Lung (tissue), 17 donors: ENCODE measurements at places on chromosomes 2 and 18. TPM values are rescaled to one million over a fixed set of nuclear protein-coding genes. Genes with fewer than 3 reads are reported as not detected.

GRCh38 chr2:240972636-240973521 lies 25.5 kb upstream of the SNED1 start:
- H3K4me3 ChIP-seq = no peak overlapping the region
- no peaks in the 10 kb centered on the region for H3K4me1 ChIP-seq
- no peaks in the 10 kb centered on the region for H3K36me3 ChIP-seq
- no peak overlapping the region for H3K27ac ChIP-seq
- no peaks in the 10 kb centered on the region for H3K27me3 ChIP-seq

- DNase-seq = no peak
- no peaks in the 10 kb centered on the region for H3K27me3 ChIP-seq
- H3K4me1 ChIP-seq = peaks cover 3% of the 10 kb centered on the region
- H3K27ac ChIP-seq = no peak overlapping the region
- H3K4me3 ChIP-seq = no peak overlapping the region
These were observed 173.3 kb upstream of the PIEZO2 start for GRCh38 chr18:11322716-11323115.

GRCh38 chr2:88071365-88071764 lies 3.7 kb downstream of the SMYD1 start:
- H3K27ac ChIP-seq = peak overlapping the region; percentile 66
- DNase-seq = no peak
- H3K36me3 ChIP-seq = no peaks in the 10 kb centered on the region
- no peaks in the 10 kb centered on the region for H3K4me1 ChIP-seq

- no peak overlapping the region for H3K4me3 ChIP-seq
- H3K36me3 ChIP-seq = no peaks in the 10 kb centered on the region
- no peak overlapping the region for H3K27ac ChIP-seq
- no peaks in the 10 kb centered on the region for H3K4me1 ChIP-seq
- DNase-seq = peak; percentile 57
These were observed 20.0 kb upstream of the RESP18 start for GRCh38 chr2:219352448-219353023.

- H3K27ac ChIP-seq = peak overlapping the region; percentile 63
- DNase-seq = no peak
- no peaks in the 10 kb centered on the region for H3K27me3 ChIP-seq
- no peaks in the 10 kb centered on the region for H3K36me3 ChIP-seq
These were observed 64.5 kb upstream of the HDAC4 start for GRCh38 chr2:239465017-239466001.

- DNase-seq = no peak
- H3K27me3 ChIP-seq = no peaks in the 10 kb centered on the region
- H3K27ac ChIP-seq = no peak overlapping the region
- no peaks in the 10 kb centered on the region for H3K36me3 ChIP-seq
- H3K4me1 ChIP-seq = no peaks in the 10 kb centered on the region
These were observed 6.5 kb upstream of the IL1R2 start for GRCh38 chr2:101985101-101985792.

- no peaks in the 10 kb centered on the region for H3K36me3 ChIP-seq
- H3K27me3 ChIP-seq = no peaks in the 10 kb centered on the region
- H3K4me3 ChIP-seq = no peak overlapping the region
- no peak for DNase-seq
- no peaks in the 10 kb centered on the region for H3K4me1 ChIP-seq
These were observed 1113.3 kb downstream of the TSN start for GRCh38 chr2:122868646-122869275.

DNA sequence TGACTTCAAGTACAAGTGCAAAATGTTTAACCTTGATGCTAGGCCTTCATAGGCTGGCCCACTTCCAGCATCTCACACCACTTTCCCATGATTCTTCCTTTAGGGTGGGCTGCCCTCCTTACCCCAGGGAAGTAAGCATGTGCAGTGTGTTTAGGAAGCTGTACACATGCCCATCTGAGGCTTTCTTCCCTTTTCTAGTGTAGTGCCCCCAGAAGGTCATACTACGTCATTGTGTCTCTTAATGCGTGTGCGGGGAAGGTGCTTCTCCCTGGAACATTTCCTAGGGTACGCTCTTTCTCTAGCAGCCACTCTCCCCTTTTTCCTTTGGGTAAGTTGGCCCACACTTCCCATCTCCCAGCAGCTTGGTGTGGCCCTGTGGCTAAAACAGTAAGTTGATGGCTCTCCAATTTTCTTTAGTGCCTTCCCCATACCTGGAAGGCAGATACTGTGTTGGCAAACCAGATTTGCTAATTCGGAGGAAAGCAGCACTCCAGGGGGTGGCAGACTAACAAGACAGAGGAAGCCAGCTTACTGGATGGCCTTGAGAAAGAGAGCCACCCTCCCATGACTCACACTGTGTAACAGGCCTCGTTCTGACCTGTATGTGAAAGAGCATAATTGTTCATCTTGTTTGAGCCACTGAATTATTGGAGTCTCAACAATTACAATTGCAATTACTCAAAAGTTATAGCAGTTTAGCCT lies 1.1 kb upstream of the SULT6B1 start:
- H3K36me3 ChIP-seq = no peaks in the 10 kb centered on the region
- DNase-seq = no peak
- peak overlapping the region; percentile 13 for H3K27ac ChIP-seq

DNA sequence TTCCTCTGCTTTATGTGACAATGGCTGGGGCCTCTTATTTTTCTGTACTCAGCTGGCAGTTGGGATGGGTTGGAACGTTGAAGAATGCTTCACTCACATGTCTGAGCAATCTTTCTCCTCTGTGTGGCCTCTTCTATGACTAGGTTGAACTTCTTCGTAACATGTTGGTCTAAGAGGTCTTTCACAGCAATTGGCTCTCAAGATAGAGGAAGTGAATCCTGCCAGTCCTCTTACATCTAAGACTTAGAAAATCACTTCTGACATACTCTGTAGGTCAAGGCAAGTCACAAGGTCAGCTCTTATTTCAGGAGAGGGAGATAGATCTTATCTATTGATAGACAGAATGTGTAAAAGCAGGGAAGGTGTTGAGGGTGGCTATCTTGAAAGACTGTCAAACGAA lies 174.1 kb downstream of the NYAP2 start:
- no peaks in the 10 kb centered on the region for H3K27me3 ChIP-seq
- H3K36me3 ChIP-seq = no peaks in the 10 kb centered on the region
- H3K4me1 ChIP-seq = no peaks in the 10 kb centered on the region
- DNase-seq = no peak

GRCh38 chr18:61651880-61652268 lies 240.9 kb downstream of the RNF152 start:
- no peaks in the 10 kb centered on the region for H3K27me3 ChIP-seq
- no peak overlapping the region for H3K27ac ChIP-seq
- H3K4me1 ChIP-seq = no peaks in the 10 kb centered on the region
- no peak overlapping the region for H3K4me3 ChIP-seq
- H3K36me3 ChIP-seq = no peaks in the 10 kb centered on the region
- no peak for DNase-seq

DNA sequence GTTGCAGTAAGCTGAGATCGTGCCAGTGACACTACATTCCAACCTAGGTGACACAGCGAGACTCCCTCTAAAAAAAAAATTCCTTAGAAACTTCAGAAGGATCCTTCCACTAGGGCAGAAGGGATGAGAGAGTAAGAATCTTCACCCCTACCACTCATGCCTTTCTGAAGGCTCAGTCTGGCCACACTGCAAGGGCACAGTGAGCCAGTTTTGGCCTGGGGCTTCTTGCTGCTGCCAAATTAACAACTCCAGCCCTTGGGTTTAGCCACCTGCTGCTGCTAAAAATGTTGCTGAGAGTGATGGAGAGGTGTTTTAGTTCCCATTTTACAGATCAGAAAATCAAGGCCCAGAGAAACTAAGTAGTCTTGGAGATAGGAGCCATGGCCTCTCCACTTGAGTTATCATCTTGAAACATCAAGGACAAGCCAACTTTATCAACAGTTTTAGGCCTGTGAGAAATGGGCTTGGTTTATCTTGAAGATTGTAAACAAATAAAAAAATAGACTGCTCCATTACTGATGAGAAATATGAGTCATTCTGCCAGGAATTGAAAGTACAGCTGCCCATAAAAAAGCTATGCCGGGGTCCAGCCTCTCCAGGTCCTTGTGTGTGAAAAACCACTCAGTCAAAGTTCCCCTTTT lies 31.9 kb upstream of the CASP8 start:
- no peak for DNase-seq
- peak overlapping the region; percentile 60 for H3K27ac ChIP-seq
- H3K36me3 ChIP-seq = no peaks in the 10 kb centered on the region
- H3K4me3 ChIP-seq = no peak overlapping the region
- H3K27me3 ChIP-seq = no peaks in the 10 kb centered on the region

GRCh38 chr2:221693365-221693764 lies 121.3 kb upstream of the EPHA4 start:
- H3K4me1 ChIP-seq = no peaks in the 10 kb centered on the region
- DNase-seq = no peak
- no peak overlapping the region for H3K4me3 ChIP-seq
- no peak overlapping the region for H3K27ac ChIP-seq

DNA sequence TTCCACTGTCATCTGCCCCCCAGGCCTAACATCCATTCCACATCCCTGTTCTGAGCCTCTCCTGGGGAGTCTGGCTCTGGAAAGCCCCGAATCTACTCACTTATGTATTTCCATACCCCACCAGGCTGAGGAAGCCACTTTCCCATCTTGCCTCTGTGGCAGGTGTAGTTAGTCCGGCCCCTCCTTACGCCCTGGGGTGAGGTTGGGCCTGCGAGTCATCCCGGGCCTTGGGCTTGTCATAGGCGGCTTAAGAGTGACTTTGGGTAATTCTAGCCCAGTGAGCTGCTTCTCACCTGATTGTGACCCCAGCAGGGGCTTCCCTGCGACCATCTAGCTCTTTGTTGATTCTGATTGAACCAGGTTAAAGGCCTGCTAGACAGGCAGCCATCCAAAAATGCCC lies 21.1 kb downstream of the PCARE start:
- H3K27me3 ChIP-seq = no peaks in the 10 kb centered on the region
- H3K4me3 ChIP-seq = no peak overlapping the region
- no peaks in the 10 kb centered on the region for H3K36me3 ChIP-seq
- H3K4me1 ChIP-seq = no peaks in the 10 kb centered on the region

DNA sequence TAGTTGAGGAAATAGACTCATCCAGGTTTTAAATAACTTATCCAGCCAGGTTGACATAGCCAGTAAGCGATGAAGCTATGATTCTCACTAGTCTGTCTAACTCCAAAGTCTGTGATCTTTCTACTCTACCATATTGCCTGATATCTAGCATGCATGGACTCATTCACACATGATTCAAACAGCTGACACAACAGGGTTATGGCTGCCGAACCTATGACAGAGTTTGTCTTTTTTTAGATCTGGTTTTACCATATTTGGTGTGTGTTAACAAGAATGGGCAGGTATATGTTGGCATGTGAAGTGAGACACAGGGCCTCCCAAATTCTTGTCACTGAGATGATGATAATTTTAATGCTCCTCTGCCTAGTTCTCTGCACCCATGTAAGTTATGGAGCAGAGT lies 210.6 kb downstream of the BABAM2 start:
- H3K27me3 ChIP-seq = no peaks in the 10 kb centered on the region
- H3K4me1 ChIP-seq = no peaks in the 10 kb centered on the region
- DNase-seq = no peak

DNA sequence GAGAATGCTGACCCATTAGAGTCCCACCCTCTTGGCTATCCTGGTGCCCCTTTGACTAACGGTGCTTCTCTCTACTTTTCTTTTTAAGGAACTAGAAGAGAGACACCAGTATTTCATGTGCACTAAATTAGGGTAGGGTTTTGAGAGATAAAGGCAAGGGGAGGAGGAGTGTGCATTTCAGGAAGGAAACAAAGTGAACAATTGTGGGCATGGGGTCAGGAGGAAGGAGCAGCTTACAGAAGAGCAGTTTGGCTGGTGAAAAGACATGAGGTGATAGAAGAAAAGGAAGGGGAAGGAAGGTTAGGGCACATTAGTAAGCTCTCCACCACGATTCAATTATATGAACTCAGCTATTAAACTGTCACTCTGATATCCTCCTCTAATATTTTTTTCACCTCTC lies 105.8 kb upstream of the CTAGE1 start:
- no peak for DNase-seq
- no peak overlapping the region for H3K4me3 ChIP-seq
- H3K27me3 ChIP-seq = no peaks in the 10 kb centered on the region
- H3K36me3 ChIP-seq = no peaks in the 10 kb centered on the region
- H3K27ac ChIP-seq = no peak overlapping the region
- H3K4me1 ChIP-seq = no peaks in the 10 kb centered on the region

DNA sequence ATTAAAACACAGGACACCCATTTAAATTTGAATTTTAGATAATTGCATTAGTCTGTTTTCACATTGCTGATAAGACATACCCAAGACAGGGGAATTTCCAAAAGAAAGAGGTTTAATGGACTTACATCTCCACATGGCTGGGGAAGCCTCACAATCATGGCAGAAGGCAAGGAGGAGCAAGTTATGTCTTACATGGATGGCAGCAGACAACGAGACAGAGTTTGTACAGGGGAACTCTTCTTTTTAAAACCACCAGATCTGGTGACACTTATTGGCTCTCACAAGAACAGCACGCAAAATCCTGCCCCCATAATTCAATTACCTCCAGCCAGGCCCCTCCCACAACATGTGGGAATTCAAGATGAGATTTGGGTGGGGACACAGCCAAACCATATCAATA lies 79.8 kb upstream of the SMAD2 start:
- H3K27ac ChIP-seq = no peak overlapping the region
- peaks cover 4% of the 10 kb centered on the region for H3K4me1 ChIP-seq
- H3K36me3 ChIP-seq = no peaks in the 10 kb centered on the region
- no peaks in the 10 kb centered on the region for H3K27me3 ChIP-seq
- no peak overlapping the region for H3K4me3 ChIP-seq
- no peak for DNase-seq

- no peak overlapping the region for H3K27ac ChIP-seq
- no peaks in the 10 kb centered on the region for H3K27me3 ChIP-seq
- DNase-seq = no peak
- H3K4me3 ChIP-seq = no peak overlapping the region
- H3K36me3 ChIP-seq = no peaks in the 10 kb centered on the region
These were observed 96.6 kb upstream of the MCFD2 start for GRCh38 chr2:47012189-47012588.

DNA sequence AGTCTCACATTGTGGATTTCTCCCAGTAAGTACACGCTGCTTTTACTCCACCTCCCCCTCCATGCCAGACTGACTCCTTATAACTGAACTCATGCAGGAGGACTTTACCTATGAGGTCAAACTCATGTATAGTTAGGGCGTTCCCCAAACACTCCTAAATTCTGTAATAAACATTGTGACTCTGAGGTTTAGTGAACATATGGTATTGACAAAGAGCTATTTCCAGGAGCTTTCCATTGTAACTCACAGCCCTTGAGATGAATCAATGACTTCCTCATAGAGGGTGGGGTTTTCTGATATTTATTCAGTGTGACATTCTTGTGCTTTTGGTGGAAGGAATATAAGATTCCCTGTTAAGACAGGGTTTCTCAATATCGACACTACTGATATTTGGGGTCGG lies 337.4 kb upstream of the SLC14A2 start:
- H3K36me3 ChIP-seq = no peaks in the 10 kb centered on the region
- no peaks in the 10 kb centered on the region for H3K4me1 ChIP-seq
- no peak overlapping the region for H3K27ac ChIP-seq
- H3K4me3 ChIP-seq = no peak overlapping the region
- no peaks in the 10 kb centered on the region for H3K27me3 ChIP-seq

- H3K4me3 ChIP-seq = no peak overlapping the region
- H3K27me3 ChIP-seq = no peaks in the 10 kb centered on the region
- H3K27ac ChIP-seq = no peak overlapping the region
These were observed 84.4 kb downstream of the LPIN1 start for GRCh38 chr2:11830708-11831301.

Gene WDR35
- 25.9 TPM for total RNA-seq

Gene ABCG8
- total RNA-seq = 0.80 TPM

Gene ELOA2
- not detected for total RNA-seq

Gene TBR1
- not detected for total RNA-seq

Gene ASB18
- not detected for total RNA-seq

Gene ZBTB14
- 11.1 TPM for total RNA-seq

Gene IFT172
- 52.2 TPM for total RNA-seq
